Placental pericyte (primary cell): ENCODE measurements at places on chromosomes 4 and X. TPM values are rescaled to one million over a fixed set of nuclear protein-coding genes. Genes with fewer than 3 reads are reported as not detected.

PNMA6A gene
- total RNA-seq = 0.29 and 1.5 TPM in 2 replicates

CTAG1B gene
- total RNA-seq = not detected in 2 replicates

FAT4 gene
- 13.6 and 16.6 TPM in 2 replicates for total RNA-seq

ABCG2 gene
- total RNA-seq = 17.8 and 52.5 TPM in 2 replicates

GJB1 gene
- not detected in 2 replicates for total RNA-seq

EGF gene
- total RNA-seq = 0.22 and 1.6 TPM in 2 replicates

PPP1R3F gene
- total RNA-seq = 4.6 and 5.2 TPM in 2 replicates

UCHL1 gene
- 599 and 1,289 TPM in 2 replicates for total RNA-seq
